ENCODE measurements at places on chromosomes 1 and 21. TPM values are rescaled to one million over a fixed set of nuclear protein-coding genes. Genes with fewer than 3 reads are reported as not detected.

Gene FCER1G
- 10.8 TPM for polyA plus RNA-seq

GRCh38 chr1:115082949-115083348 lies 6.4 kb downstream of the TSPAN2 start:
- DNase-seq = no peak

DNA sequence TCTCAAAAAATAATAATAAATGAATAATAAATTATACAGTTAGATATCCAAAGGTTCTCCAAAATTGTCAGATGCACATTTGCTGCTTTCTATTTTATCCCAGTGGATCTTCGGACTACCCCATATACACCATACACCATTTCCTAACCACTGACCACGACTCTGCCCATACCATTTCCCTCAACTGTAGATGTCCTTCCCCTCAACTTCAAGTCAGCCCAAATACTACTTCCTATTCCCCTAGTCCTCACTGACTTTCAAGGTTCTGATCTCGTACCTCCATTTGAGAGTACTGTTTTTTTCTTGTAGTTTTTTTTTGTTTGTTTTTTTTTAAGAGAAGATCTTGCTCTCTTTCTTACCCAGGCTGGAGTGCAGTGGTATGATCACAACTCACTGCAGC lies 19.6 kb downstream of the EIF4G3 start:
- no peak for DNase-seq

GRCh38 chr1:31203215-31203614 lies 36.5 kb downstream of the NKAIN1 start:
- no peak for DNase-seq

DNA sequence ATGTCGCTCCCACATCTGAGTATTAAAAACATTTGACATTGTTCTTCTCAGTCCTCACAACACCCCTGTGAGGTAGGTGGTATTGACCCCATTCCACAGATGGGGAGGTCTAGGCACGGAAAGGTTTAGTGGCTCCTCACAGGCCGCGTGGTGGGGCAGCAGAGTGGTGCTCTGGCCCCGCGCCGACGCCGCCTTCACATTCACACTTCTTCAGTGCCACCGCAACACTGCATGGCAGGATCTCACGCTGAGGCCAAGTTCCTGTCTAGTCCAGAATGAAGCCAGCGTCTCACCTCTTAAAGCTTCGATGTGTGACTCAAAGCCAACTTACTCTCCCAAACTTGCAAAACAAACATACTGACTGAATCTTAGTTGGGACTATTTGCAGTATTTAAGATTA lies 12.1 kb downstream of the ICMT start:
- no peak for DNase-seq

All from left kidney (tissue), 8 donors.